ENCODE measurements at places on chromosomes 2 and 18.

DNA sequence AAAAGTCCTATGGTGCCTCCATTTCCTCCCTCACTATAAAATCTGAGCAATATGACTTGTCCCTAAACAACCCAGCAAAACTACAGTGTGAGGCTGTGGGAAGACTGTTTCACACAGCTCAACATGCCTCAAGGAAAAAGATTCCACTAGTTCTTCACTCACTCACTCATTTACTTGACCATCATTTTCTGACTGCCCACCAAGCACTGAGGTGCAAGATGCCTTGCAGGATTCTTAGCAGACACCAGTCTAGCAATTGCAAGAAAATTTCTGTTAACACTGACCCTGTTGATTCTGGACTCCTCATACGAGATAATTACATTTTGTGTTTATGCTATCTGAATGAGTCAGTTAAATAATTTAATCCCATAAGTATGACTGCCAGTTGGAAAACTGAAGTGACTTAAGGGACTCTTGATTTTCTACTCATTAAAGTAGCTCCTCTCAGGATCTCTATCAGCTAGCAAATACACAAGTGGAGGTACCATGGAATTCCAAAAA lies 51.9 kb upstream of the PCBP1 start:
- no peak for DNase-seq

DNA sequence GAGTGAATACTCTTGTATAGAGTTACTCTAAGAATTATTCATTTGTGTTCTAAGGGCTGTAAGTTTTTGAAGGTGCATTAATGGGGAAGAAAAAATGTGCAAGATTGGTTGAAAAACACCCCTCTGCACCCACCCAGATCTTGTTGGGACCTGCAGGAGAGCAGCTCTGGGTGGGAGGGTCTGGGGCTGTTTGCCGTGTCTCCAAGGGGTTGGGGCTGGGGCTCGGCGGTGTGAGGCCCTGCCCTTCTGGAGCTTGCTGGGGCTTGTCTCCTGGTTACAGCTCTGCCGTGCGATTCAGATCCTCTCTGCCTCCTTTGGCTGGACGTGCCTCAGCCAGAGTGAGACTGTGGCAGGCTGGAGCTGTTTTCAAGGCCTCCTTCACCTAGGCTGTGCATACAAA lies 26.1 kb downstream of the IGFBP2 start:
- no peak for DNase-seq

DNA sequence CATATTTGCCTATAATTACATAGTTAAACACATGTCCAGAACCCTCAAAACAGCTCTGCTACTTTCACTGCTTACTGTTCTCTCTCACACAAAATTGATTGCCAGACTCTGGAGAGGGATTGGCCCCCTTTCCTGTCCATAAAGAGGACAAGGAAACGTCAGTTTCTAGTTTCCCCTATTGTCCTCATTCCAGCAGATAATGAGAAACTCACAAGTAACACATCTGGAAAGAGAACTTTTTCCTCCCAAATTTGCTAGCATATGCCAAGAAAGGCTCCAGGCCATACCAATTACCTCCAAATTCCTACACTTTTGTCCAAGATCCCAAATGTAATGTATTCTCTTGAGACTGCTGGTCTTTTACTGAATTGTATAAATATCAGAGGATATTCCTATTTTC lies 200.5 kb downstream of the EXOC6B start:
- DNase-seq = no peak

GRCh38 chr2:669323-669722 lies 7.9 kb downstream of the TMEM18 start:
- no peak for DNase-seq

GRCh38 chr18:3816610-3817363 lies 366.8 kb downstream of the TGIF1 start:
- DNase-seq = no peak

GRCh38 chr18:38460657-38461056 lies 895.1 kb upstream of the CELF4 start:
- DNase-seq = no peak

- no peak for DNase-seq
Measured at GRCh38 chr18:79877163-79878091, 74.0 kb downstream of the SLC66A2 start.

- no peak for DNase-seq
Measured at GRCh38 chr18:3083766-3084165, 70.8 kb upstream of the LPIN2 start.

DNA sequence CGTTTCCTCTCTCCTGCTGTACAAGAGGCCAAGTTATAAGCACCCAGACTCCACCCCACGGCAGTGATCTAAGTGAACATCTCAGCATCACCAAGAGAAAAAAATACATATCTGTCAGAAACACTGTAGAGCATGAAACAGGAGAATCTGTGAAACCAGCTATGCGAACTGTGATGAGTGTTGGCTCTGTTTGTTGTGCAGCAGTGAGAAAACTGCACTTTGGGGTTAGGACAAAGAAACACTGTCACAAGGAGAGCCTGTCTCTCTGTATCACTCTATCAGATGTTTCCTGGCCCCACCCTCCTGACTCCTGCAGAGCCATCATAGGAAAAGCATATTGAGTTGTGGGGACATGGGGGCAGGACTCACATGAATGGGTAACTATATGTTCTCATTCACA lies 87.1 kb downstream of the LAMA3 start:
- no peak for DNase-seq

GRCh38 chr2:54599914-54600313 lies 123.5 kb upstream of the EML6 start:
- DNase-seq = no peak

GRCh38 chr2:52264488-52264887 lies 1232.6 kb upstream of the NRXN1 start:
- DNase-seq = no peak

DNA sequence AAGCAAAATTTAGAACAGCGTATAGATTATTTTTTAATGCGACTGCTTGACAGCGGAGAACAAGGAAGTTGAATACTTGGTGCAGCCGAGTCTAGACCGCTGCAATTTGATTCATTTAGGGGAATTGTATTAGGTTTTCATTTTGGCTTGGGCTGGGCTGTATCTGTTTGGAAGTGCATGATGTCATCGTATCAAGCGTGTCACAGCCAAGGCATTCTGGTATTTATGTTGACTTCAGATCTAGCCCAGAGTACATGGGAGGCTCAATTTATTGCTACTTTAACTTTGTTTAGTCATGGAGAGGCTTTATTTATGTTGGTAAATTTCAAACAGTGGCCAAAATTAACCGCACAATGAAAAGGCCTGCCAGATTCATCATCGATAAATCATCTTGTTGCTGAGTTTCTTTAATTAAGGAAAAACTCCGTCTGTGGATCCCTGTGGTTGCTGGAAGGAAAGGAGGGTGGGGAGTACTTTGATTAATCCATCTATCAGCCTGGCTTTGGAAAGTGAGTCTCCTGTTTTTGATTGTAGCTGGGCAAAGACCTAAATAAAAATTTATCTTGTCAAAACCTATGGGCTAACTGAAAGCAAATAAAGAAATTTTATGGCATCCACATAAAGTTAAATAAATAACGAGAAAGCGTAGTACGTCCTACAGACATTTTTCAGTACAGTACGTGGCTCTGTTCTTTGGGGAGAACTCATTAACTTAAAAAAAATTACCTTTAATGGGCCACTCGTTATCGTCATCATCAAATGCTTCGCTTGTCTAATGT lies 230.4 kb upstream of the SPRED2 start:
- DNase-seq = no peak

DNA sequence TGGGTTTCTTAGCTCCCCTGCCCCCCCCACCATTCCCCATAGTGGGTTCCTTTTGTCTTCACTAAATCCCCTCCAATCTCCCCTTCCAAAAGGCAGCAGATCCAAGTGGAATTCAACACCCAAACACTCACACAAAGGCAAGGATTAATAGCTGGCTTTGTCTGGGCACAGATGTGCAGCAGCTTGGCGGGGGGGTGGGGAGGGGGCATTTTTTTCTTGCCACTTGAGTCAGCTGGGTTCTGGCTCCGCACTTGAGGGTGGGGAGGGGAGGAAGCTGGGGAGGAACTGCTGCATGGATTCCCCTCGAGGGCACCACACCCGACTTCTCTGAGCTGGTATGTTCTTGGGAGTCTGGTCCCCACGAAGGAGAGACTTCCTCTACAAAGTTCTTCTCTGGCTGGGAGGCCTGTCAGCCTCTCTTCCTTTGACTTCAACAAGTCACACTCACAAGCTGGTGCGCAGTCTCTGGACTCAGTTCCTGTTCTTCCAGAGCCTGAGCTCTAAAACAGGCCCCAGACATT lies 36.0 kb downstream of the SERTAD2 start:
- DNase-seq = no peak

DNA sequence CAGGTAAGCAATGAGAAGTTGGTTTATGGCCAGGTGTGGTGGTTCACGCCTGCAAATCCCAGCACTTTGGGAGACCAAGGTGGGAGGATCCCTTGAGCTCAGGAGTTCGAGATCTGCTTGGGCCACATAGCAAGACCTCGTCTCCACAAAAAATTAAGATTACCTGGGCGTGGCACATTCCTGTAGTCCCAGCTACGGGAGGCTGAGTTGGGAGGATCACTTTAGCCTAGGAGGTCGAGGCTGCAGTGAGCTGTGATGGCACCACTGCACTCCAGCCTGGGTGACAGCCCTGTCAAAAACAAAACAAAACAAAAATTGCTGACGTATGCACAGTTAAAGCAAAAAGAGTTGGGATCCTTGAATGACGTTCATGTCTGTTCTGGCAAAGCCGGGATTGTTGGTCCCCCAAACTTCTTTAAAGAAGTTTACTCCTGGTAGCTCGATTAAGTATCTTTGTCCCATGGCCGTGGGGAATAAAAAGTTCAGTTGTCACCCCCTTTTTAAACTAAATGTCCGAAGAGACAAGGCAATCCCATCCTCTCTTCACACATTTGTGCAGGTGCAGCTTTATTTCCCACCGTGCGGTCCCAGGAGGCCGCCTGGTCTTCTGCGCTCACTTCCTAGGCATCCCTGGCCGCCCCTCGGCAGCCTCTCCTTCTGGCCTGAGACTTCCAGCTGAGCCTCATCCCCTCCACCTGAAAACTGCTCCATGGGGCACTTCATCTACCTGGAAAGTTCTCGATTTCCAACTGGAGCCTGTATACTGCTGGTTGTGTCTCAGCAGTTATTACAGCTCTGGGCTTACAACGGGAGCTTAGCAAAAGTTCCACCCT lies 762 bp upstream of the SPOPL start:
- DNase-seq = no peak

DNA sequence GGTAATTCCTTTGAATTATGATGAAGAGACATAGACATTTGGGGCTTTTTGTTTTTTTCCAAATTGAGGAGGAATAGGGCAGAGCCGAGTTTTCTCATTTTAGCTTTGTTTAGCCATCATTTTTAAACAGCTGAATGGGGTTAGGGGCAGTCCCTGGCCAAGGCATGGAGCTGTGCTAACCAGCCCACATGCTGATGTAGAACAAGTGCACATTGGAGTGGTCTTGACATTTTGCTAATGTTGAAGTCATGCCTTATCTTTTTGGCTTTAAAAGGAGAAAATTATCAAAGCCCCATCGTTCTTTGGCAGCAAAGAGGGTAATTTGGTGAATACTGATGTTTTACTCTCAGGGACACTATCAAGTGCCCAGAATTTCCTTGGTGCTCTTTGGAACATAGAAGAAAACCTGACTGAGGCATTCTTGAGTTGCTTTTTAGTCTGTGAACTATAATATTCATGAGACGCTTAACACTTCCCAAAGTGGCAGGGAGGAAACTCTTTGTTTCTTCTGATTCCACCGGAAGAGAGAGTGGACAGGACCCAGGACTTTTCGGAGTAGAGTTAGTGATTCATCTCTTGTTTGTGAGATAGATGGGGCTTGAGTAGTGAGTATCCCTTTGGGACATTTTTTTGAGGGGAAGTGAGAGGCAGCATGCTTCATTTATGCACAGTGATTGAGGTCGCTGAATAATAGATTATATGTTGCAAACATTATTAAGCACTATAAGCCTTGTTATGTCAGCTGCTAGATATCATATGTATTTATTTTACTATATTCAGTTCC lies 45.0 kb downstream of the MTA3 start:
- DNase-seq = no peak

- DNase-seq = no peak
Measured at GRCh38 chr18:13550418-13551304, 175.7 kb downstream of the FAM210A start.

DNA sequence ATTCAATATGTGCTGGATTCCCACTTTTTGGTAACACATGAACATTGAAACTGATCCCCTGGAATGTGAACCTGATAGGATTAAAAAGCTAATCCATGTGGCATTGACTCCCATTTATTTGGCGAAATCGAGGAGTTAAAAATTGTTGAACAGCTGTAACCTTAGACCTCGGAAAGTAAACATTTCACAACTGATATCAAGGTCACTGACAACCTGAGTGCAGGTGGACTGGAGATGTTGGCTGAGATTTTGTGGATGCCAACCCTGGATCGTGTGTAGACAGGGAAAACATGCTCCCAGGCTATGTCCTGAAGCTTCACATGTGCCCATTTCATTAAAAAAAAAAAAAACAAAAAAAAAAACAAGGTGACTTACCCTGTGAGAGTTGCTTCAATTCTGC lies 204.8 kb downstream of the SETBP1 start:
- DNase-seq = no peak

- DNase-seq = no peak
Measured at GRCh38 chr2:88028931-88029330, 12.6 kb upstream of the RNU2-63P start.

- peak; percentile 18 for DNase-seq
Measured at GRCh38 chr2:603427-603826, 73.8 kb downstream of the TMEM18 start.

DNA sequence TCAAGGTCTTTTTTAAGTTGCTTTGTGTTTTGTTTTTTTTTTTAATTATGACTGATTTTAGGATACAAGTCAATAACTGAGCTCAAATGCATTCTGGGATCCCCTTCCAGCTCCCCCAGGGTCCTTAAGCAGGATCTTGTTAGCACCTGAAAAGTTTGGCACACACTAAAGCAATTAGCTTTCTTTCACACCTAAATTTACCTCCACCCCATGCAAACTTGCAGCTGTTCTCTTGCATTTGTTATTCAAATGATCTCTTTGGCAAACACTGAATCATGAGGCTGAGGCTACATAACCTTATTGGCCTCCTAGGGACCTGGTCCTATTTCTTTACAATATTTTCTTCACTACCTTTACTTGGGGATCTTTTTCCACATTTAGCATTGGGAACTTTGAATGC lies 2026.1 kb upstream of the CELF4 start:
- no peak for DNase-seq

GRCh38 chr2:137969418-137969765 lies 5.1 kb downstream of the HNMT start:
- no peak for DNase-seq

GRCh38 chr2:216064014-216064630 lies 17.5 kb downstream of the PECR start:
- no peak for DNase-seq

DNA sequence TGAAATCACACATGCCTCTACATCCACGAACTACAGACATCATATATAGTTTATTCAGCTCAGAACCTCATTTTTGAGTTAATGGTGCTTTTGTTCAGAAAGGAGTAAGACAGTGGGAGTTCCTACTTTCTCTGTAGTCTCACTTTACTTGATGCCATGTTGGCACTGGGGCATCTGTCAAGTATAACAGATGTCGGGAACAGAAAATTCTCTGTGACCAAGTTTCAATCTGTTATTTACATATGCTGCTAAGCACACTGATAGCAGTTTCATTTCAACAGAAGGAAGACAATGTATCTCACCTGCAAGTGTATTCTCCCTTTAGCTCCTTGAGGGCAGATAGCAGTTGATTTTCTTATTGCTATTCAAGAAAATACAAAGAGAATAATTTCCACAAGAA lies 774.1 kb downstream of the METTL4 start:
- no peak for DNase-seq

- no peak for DNase-seq
Measured at GRCh38 chr2:38601463-38602135, 1.1 kb downstream of the HNRNPLL start.

All from HCT116 (cell line).